NCI-H460 (cell line): ENCODE measurements at places on chromosomes 4 and X. TPM values are rescaled to one million over a fixed set of nuclear protein-coding genes. Genes with fewer than 3 reads are reported as not detected.

DNA sequence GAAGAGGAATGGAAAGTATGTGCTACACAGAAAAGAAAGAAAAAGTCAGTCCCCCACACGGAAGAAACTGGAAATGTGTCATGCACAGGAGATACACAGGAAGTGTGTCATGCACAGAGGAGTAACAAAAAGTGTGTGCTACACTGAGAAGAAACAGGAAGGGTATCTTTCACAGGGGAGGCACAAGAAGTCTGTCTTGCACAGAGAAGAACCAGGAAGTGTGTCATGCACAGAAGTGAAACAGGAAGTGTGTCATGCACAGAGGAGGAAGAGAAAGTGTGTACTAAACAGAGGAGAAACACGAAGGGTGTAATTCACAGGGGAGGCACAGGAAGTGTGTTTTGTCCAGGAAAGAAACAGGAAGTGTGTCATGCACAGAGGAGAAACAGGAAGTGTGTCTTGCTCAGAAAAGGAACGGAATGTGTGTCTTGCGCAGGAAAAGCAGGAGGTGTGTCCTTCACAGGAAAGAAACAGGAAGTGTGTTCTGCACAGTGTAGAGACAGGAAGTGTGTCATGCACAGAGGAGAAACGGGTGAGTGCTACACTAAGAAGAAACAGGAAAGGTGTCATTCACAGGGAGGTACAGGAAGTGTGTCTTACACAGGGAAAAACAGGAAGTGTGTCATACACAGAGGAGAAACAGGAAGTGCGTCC lies 527.2 kb upstream of the PRKX start:
- no peak for DNase-seq

DNA sequence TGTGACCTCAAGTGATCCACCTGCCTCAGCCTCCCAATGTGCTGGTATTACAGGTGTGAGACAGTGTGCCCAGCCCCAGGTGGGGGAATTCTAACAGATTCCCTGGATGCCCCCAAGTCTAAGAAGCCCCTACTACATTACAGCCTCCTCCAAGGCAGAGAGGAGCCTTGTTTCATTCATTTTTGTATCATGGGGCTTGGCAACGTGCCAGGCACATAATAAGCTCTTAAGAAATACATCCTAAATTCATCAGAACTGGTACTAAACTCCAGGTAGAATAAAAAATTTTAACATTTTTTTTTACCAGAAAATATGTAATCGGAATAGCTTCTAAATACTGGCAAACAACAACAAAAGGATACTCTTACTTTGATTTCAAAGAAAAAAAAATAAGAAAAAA lies 127.1 kb downstream of the CHIC2 start:
- DNase-seq, result no peak

DNA sequence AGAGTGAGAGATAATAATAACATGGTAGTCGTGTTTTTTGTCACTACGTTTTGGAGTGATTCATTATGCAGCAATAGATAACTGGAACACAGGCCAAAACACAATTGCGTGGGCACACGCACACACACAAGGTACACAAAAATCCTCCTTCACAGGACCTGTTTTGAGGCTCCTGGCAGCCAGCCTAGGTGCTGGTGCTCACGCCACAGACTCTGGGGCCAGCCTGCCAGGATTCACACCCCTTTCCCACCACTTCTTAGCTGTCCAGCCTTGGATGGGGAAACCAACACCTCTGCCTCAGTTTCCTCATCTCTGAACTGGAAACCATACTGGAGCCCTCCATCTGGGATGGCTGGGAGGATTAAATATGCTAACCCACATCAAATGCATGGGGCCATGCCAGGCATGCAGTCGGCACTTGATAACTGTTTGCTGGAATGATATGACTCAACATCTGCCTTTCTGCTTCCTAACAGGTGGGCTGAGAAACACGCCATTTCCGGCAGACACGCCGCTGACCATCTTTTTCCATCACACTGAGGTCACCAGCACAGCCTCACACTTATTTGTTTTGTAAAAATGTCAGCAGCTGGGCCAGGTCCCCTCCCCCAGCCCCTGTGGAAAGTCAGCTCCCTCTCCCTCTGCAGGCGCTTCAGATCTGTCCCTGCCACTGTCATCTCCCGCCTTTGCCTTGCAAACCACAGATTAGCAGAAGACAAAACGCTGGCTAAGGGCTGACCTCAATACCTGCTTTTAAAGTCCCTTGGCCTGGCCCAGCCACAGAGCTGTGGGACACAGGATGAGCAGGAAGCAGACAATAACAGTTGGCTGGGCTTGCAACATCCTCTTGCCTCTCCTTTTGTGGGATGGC lies 237.5 kb downstream of the BCOR start:
- DNase-seq, result no peak

The MAGEE1 gene
- 1.4 and 1.9 TPM in 2 replicates for total RNA-seq
